ENCODE measurements at places on chromosomes 6 and 20. TPM values are rescaled to one million over a fixed set of nuclear protein-coding genes. Genes with fewer than 3 reads are reported as not detected.

- DNase-seq = no peak
Observed at GRCh38 chr6:167791091-167791779, 35.5 kb upstream of the AFDN start.

- no peak for DNase-seq
Observed at GRCh38 chr6:46961232-46961631, 39.5 kb upstream of the ADGRF5 start.

DNA sequence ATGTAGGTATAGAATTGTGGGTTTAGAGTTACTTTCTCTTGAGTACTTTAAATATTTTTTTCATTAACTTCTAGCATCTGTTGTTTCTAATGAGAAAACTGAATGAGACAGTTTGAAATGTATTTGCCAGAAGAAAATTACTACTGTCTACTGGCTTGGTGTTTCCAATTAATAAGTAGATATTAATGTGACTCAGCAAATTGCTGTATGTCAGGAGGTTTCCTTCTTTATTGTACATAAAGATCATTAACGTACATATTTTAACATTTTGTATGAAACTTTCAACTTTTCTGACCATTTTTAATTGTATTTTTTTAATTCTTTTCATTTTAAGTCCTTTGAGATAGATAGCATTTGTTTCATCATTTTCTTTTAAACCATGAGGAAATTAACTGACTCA lies 135.1 kb upstream of the SLC22A23 start:
- DNase-seq = no peak

DNA sequence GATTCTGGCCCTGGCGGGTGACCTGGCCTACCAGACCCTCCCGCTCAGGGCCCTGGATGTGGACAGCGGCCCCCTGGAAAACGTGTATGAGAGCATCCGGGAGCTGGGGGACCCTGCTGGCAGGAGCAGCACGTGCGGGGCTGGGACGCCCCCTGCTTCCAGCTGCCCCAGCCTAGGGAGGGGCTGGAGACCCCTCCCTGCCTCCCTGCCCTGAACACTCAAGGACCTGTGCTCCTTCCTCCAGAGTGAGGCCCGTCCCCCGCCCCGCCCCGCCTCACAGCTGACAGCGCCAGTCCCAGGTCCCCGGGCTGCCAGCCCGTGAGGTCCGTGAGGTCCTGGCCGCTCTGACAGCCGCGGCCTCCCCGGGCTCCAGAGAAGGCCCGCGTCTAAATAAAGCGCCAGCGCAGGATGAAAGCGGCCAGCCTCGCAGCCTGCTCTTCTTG lies 868 bp upstream of the SLC2A4RG start:
- peak; percentile 57 for DNase-seq

CAPN11 gene
- not detected for total RNA-seq
